ENCODE measurements at places on chromosomes 7 and 10.

- no peak overlapping the region for H3K27ac ChIP-seq
- no peaks in the 10 kb centered on the region for H3K4me1 ChIP-seq
- DNase-seq, result no peak
- no peak overlapping the region for H3K4me3 ChIP-seq
- no peaks in the 10 kb centered on the region for H3K27me3 ChIP-seq
Measured at GRCh38 chr7:69285854-69286253, 312.4 kb upstream of the AUTS2 start.

GRCh38 chr10:97217299-97217698 lies 31.5 kb upstream of the SLIT1 start:
- H3K4me1 ChIP-seq, result peaks cover 36% of the 10 kb centered on the region
- H3K27me3 ChIP-seq, result no peaks in the 10 kb centered on the region
- no peak overlapping the region for H3K4me3 ChIP-seq

DNA sequence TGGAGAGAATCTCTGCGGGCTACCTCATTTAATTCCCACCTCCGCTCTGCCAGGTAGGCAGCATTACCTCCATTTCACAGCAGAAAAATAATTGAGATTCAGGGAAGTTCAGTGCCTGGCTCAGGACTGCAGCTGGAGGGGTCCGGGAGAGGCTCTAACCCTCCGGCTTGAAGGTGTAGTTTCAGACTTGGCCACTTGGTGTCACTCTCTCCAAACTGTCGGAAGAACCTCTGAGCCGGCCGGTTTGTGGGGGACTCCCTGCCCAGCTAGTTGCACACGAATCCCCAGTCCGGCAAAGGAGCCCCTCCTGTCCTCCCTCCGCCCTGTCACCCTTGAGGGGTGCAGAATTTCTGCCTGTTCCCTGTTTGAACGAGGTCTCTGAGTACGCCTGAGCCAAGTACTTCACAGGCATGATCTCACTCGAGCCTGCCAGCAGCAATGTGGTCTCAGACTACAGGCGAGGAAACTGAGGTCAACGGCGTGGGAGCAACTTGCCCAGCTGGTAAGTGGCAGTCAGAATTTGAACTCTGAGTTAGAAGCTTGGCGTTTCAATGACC lies 144.7 kb upstream of the ZNF716 start:
- no peaks in the 10 kb centered on the region for H3K4me1 ChIP-seq
- no peak overlapping the region for H3K27ac ChIP-seq
- no peak for DNase-seq
- no peaks in the 10 kb centered on the region for H3K27me3 ChIP-seq
- H3K36me3 ChIP-seq, result no peaks in the 10 kb centered on the region

DNA sequence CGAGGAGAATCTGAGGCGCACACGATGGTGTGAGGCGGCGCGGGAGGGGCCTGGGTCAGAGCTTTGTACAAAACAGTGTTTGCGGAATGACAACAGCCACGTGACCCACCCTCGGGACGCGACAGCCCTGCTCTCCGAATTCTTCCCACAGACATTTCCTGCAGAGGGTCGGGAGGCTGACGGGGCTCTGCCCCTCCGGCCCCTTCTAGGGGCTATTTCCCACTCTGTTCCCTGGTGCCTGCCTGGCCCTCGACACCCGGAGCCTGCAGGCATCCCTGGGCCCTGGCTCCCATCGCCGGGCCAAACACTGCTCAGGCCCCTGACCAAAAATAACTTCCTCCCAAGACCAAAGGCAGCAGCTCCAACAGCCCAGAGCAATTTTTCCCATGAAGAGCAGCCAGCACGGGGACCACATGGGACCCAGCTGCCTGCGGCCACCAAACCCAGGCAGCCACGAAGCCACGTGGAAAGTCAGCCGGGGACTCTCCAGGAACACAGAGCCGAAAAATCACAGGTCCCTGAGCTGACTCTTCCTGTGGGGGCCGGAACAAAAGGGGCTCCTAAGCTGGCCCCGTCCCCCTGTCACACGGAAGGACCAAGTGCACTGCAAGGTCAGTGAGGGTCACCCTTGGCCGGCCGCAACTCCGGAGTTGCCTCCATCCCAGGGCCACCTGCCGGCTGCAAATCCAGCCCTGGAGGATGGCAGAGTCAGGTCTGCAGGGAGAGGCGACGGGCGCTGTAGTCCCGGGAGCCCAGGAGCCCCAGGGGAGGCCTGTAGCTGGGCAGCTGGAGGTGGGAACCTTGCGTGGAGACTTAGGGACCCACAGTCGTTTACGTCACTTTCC lies 42.0 kb downstream of the PAPOLB start:
- no peaks in the 10 kb centered on the region for H3K27me3 ChIP-seq
- no peak for DNase-seq
- H3K27ac ChIP-seq, result no peak overlapping the region
- no peak overlapping the region for H3K4me3 ChIP-seq
- no peaks in the 10 kb centered on the region for H3K36me3 ChIP-seq

DNA sequence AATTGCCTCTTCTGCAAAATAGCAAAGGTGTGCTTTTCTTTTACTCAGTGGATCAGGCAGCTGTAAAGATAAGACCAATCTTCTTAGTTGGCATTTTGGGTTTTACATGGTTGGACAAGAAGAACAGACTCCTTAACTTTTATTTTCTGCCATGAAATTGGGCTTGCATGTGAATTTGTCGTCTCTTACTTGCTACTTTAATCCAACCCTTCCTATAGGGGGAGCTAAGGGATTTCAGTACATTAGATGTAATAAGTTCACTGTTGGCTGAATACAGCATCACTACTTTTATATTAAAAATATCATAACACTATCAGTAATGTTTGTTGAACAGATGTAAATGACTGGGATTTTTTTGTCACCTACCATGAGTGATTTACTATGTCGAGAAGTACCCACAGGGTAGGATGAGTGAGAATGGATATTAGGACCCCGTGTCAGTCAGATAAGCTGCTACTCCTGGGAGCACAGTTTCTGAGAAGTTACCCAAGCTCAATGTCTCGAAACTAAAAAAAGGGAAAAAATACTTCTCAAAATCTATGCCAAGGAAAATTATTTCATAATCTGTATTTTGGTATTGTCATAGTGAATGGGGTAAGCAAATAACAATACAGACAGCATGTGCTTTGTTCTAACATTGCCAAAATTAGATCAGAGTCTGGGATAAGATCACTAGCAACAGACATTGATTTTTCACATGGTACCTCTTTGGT lies 127.4 kb upstream of the AGR3 start:
- no peak for DNase-seq
- H3K4me1 ChIP-seq, result peaks cover 33% of the 10 kb centered on the region
- H3K36me3 ChIP-seq, result peaks cover 10% of the 10 kb centered on the region
- H3K4me3 ChIP-seq, result no peak overlapping the region
- H3K27ac ChIP-seq, result no peak overlapping the region

DNA sequence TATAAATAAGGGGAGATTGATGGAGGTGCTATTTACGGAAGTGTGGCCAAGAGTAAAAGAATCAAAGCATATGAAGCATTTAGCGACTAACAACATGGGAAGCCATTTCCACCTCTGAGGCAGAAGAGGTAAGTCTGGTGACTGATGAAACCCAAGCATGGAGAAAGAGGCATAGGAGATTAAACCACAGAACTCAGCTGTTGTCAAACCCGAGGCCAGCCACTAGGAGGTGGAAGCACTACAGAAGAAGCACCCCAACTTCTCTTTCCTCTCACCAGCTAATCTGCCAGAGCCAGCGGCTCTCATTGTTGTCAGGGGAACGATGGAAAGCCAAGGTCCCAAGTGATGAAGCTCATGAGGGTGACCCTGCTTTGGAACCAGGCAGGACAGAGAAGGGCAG lies 19.6 kb upstream of the CNTNAP2 start:
- no peaks in the 10 kb centered on the region for H3K36me3 ChIP-seq
- no peaks in the 10 kb centered on the region for H3K27me3 ChIP-seq
- H3K4me1 ChIP-seq, result no peaks in the 10 kb centered on the region
- no peak for DNase-seq
- H3K27ac ChIP-seq, result no peak overlapping the region
- H3K4me3 ChIP-seq, result no peak overlapping the region

GRCh38 chr7:136275794-136276193 lies 298.6 kb upstream of the MTPN start:
- no peak overlapping the region for H3K27ac ChIP-seq
- no peaks in the 10 kb centered on the region for H3K36me3 ChIP-seq
- DNase-seq, result no peak
- H3K4me1 ChIP-seq, result no peaks in the 10 kb centered on the region
- H3K4me3 ChIP-seq, result no peak overlapping the region

- H3K36me3 ChIP-seq, result peaks cover 11% of the 10 kb centered on the region
- H3K4me3 ChIP-seq, result no peak overlapping the region
- no peak for DNase-seq
- no peaks in the 10 kb centered on the region for H3K27me3 ChIP-seq
Measured at GRCh38 chr7:98112077-98112476, 5.4 kb downstream of the LMTK2 start.

- no peak overlapping the region for H3K4me3 ChIP-seq
- no peaks in the 10 kb centered on the region for H3K36me3 ChIP-seq
- no peaks in the 10 kb centered on the region for H3K4me1 ChIP-seq
- no peak overlapping the region for H3K27ac ChIP-seq
- no peak for DNase-seq
Measured at GRCh38 chr10:106661767-106662140, 502.8 kb downstream of the SORCS1 start.

GRCh38 chr7:1603346-1604225 lies 33.8 kb upstream of the PSMG3 start:
- no peak overlapping the region for H3K27ac ChIP-seq
- H3K4me3 ChIP-seq, result no peak overlapping the region
- DNase-seq, result no peak
- H3K4me1 ChIP-seq, result no peaks in the 10 kb centered on the region
- H3K36me3 ChIP-seq, result no peaks in the 10 kb centered on the region

DNA sequence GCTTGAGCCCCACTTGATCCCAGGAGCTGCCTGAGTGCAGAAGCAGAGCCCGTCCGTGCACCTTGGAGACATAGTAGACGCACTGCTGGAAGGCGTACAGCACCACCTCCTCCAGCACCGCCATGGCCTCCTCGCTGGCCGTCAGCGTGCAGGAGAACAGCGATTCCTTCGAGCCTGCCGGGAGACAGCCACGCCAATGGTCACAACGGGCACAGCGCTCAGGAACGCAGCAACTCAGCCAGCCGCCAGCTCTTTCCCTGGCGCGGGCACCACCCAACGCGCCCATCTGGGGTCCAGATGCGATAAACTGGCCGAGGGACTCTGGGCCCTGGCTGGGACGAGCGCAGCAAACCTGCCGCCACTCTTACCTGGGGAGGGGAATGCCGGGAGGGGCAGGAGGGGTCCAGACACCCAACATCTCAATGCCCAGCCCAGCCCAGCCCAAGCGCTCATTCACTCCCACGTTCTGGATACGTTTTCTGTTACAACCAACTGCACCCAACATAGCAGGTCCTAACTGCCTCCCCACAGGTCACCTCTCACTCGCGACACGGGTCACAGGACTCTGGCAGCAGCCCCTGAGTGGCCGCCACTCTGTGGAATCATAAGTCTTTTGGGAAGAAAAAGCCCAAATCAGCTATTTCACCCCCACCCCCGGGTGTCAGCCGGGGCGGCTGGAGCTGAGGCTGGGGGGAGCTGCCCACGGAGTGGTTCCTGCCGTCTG lies 41.9 kb downstream of the AP5Z1 start:
- H3K36me3 ChIP-seq, result no peaks in the 10 kb centered on the region
- DNase-seq, result no peak

DNA sequence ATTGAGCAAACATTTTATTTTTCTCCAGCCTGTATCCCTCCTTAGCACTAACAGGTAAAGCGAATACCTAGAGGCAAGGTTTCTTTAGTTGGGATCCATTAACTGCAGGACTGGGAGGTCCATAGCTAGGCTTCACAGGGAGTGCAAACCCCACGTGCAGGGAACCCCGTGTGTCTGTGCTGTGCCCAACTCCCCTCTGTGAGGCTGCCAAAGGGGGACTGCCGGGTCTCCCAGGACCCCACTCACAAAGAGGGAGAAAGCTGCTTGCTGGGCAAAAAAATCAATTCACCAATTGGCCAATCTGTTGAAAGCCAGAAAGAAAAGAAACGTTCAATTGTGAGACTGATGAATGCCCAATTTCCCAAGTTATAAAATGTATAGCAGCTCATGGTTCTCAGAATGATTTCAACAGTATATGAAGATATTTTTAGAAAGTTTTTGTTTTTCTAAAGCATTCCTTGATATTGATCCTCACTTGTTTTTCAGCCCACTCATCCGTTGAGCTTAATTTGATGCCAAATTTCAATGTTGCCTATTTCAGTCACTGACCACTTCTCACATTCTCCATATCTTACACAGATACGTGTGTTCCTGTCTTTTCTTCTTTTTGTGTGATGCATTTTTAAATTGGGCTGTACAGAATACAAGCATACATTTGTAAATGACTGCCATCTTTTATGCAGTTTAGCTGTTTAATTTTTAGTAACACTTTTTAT lies 202.7 kb upstream of the PRSS58 start:
- H3K4me1 ChIP-seq, result peaks cover 44% of the 10 kb centered on the region
- H3K36me3 ChIP-seq, result no peaks in the 10 kb centered on the region
- H3K4me3 ChIP-seq, result no peak overlapping the region
- peaks cover 6% of the 10 kb centered on the region for H3K27me3 ChIP-seq
- no peak overlapping the region for H3K27ac ChIP-seq

DNA sequence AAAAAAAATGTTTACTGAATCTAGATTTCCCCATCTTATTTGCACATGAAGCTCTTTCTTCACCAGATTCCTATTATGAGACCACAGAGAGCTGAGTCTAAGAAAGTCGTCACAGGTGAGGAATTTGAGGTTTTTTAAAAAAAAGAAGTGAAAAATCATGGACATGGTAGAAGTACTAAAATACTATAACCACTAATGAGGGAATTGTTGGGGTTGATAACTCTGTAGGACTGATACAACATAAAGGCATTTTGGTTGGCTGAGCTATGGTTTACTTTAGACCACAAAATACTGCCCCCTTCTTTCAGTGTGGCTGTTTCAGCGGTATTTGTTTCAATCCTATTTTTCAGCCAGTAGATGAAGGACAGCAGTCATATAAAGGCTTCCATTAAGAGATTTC lies 1111.3 kb downstream of the TYW1 start:
- H3K27ac ChIP-seq, result no peak overlapping the region
- no peaks in the 10 kb centered on the region for H3K4me1 ChIP-seq
- H3K4me3 ChIP-seq, result no peak overlapping the region

GRCh38 chr7:37310327-37311080 lies 138.2 kb downstream of the ELMO1 start:
- no peak for DNase-seq
- H3K4me1 ChIP-seq, result peaks cover 56% of the 10 kb centered on the region
- peaks cover 91% of the 10 kb centered on the region for H3K36me3 ChIP-seq
- peak overlapping the region; percentile 83 for H3K27ac ChIP-seq
- peak overlapping the region; percentile 28 for H3K4me3 ChIP-seq

GRCh38 chr7:121113288-121113687 lies 124.8 kb downstream of the CPED1 start:
- no peak for DNase-seq
- no peaks in the 10 kb centered on the region for H3K4me1 ChIP-seq
- no peak overlapping the region for H3K4me3 ChIP-seq
- H3K36me3 ChIP-seq, result no peaks in the 10 kb centered on the region
- peaks cover 12% of the 10 kb centered on the region for H3K27me3 ChIP-seq
